ENCODE measurements at places on chromosomes 3 and 15.

GRCh38 chr3:65019443-65020055, 331.7 kb upstream of the ADAMTS9 start:
- DNase-seq = no peak

GRCh38 chr15:74209560-74209958, 7.0 kb upstream of the STRA6 start:
- DNase-seq = no peak

GRCh38 chr3:177498037-177498857, 301.0 kb upstream of the TBL1XR1 start:
- no peak for DNase-seq

DNA sequence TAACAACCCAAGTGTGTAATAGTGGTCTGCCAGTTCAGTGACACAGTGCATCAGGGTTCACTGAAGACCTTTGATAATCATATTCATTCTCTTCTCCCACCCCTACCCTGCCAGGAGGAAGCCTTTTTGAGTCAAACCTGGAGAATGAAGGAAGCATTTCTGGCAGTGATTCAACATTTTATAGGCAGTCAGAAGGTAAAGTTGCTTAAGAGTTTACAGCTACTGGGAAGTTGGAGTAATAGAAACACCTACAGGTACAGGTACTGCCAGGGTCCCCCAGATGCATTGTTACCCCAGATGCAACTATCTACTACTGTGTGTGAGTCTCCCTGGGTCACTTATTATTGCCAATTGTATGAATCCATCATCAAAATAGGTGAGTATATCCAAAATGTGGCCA, 146.9 kb upstream of the EIF1B start:
- no peak for DNase-seq

DNA sequence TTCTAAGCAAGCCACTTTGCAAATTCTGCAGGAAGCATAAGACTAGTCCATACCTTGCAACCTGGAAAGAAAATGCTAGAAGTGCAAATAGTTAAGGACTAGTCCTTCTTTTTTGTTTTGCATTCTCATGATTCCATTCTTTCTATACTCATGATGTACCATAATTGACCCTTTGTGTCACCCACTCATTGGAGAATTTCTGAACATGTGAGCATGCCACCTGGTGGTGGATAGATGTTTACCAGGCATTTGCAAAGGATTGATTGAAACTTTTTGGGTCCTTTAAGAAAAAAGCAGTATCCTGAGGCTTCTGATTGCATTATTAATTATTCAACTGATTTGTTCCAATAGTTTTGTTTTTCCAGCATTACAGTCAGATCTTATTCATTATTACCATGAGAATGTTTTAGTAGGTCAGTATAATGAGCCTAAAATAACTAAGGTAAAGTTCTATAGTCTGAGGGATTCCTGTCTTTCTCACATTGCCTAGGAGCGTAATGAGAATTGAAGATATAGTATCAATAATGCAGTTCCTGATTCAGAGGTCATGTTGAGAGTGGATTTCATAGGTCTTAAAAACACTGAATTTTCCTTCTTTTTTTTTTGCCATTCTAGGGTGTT, 20.2 kb upstream of the DIPK2A start:
- no peak for DNase-seq

GRCh38 chr15:55829826-55830225, 86.9 kb upstream of the PRTG start:
- DNase-seq = no peak

DNA sequence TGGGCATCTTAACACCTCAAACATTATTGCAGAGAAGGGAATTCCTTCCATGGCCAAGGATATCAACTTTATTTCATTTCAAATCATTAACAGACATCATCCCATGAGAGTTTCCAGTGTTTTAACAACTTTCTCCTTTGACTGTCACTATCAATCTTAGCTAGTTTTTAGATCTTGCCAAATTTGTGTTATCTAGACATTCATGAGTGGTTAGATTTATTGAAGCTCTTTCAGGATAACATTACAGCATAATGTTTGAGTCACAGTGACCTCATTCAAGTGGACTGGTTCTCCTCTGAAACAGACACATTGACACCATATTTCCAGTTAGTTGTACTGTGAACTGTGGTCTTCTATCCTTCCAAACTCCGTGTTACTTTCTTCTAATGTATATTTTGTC, 8.6 kb upstream of the TNFAIP8L3 start:
- DNase-seq = no peak

DNA sequence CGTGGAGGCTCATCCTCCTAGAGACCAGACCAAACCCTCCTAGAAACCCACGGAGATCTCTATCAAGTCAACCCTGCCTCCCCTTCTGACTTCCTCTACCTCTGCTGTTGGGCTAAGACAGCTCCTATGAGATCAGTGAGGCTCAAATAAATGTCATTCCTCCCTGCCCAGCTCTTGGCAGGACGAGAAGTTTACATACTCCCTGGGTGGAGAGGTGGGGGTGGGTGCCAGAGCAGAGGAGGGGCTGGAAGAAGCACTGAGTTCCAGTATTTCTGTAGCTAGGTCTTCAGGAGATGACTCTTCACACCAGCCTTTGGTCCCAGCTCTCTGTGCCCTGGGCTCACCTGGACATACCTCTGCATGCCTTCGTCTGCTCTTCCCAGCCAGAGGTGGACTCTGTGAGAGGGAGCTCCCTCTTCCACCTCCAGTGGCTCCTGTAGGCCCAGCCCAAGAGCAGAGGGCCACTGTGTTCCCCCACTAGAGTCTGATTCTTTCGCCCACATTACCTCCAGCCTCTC, 42.4 kb upstream of the TLE3 start:
- DNase-seq = no peak

- DNase-seq = no peak
Observed at GRCh38 chr3:56096999-56097398, 371.3 kb downstream of the ERC2 start.

DNA sequence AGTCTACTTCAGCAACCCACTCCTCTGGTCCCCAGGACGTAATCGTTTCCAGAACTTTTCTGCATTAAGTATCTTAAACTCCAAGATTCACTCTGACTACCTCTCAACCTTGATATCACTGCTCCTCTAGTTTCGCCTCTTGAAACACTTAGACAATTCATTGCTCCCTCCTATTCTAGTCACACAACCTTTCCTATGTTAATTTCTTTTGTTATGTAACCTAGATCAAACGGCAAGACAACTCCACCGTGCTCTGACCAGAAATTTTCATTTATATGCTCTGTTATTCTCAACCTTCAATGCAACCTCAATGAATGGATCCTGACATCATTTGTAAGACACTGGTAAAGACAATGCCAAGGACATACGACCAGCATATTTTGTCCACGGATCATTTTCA, 71.3 kb downstream of the CADM2 start:
- DNase-seq = no peak

GRCh38 chr3:119762876-119763275, 19.0 kb upstream of the NR1I2 start:
- no peak for DNase-seq

DNA sequence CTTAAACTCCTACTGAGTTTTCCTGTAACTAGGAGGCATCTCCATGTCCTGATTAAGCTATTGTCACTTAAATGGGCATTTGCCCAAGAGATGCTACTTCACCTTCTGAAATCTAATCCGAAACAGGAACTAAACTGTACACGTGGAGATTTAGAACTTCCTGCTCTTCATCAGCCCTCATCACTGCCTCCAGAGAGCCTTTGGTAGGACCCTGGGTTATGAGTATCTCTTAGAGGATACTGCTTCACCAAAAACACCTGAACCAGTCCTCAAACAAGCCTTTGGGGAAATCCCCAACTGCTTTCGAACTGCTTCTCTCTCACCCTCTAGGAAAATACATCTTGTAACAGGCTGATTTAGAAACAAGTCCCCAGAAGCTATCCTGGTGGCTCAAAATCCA, 320.3 kb downstream of the GAP43 start:
- DNase-seq = no peak

DNA sequence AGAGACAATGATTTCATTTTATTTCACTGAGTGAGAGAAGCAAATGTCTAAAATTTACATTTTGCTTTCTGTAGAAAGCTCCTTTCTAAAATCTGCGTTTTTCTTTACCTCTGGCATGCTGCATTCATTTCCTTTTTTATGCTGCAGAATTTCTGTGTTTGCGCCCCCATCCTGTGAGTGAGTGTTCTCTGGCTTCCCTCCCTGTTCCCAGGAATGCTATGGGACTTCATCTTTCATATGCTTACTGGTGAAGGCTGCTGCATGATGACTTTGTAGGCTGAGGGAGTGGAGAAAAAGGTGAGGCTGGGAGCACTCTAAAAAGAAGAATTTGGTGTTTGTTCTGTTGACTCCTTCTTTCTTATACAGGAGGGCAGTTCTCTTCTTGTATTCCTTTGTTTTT, 7.7 kb upstream of the TMC3 start:
- DNase-seq = no peak

DNA sequence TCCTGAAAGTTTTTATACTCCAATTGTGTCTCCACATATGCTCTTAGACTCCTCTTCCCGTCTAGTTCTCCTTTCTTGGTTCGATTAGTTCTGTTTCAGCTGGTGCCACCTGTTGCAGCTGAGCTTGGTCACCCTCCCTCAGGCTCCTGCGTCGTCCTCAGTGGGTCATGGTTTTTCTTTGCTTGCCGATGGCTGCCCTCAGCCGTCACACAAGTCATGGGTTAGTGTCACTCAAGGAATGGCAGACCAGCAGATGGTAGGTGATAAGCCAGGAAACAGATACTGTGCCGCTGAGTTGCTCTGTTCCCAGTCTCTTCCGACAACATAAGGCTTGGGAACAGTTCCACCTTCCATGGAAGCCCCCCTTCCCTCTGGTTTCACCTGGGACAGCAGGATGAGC, 109.9 kb downstream of the IGF1R start:
- no peak for DNase-seq

DNA sequence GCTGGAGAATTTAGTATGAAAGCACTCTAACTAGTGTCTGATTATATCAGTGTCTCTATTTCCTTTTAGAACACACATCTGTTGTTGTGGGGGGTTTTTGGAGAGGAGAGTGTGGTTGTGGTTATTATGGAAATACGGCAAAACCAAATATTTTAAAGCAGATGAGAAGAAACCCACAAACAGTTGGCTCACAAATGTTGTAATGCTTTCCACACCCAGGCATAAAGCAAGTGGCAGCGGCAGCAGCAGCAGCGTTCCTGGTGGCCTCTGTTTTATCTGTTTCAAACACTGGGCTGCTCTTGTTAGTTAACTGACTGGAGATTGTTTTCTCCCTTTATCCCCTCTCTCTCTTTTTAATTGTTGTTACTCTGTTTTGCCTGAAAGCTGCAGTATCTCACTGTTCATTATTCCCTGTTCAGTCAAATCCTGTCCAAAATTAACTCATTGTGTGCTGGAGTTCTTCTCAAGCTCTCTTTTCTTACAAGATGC, 1045.5 kb upstream of the NR2F2 start:
- no peak for DNase-seq

DNA sequence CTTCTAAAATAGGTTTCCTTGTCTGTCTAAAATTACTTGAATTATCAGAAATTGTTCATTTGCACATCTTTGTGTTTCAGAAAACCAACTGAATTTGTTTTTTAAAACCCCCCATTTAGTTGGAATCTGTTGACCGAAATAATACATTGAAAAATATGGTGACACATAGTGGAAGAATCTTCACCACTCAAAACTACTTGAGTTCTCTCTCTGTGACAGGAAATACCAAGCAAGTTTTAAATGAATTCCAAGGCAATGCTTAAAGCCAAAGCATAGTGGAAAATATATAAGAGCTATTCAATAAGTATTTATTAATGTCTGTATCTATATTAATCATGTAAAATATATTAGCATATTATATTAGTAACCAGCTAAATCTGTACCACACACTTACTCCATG, 224.9 kb upstream of the COL8A1 start:
- no peak for DNase-seq

GRCh38 chr3:37466660-37467359, 292.4 kb upstream of the LRRFIP2 start:
- DNase-seq = no peak

GRCh38 chr3:178159691-178160220, 376.5 kb upstream of the KCNMB2 start:
- DNase-seq = no peak

GRCh38 chr3:27425896-27426565, 56.8 kb upstream of the NEK10 start:
- DNase-seq = no peak

- DNase-seq = no peak
Observed at GRCh38 chr3:39126532-39127071, 19.1 kb downstream of the TTC21A start.

GRCh38 chr15:48281674-48282073, 49.6 kb upstream of the DUT start:
- no peak for DNase-seq

DNA sequence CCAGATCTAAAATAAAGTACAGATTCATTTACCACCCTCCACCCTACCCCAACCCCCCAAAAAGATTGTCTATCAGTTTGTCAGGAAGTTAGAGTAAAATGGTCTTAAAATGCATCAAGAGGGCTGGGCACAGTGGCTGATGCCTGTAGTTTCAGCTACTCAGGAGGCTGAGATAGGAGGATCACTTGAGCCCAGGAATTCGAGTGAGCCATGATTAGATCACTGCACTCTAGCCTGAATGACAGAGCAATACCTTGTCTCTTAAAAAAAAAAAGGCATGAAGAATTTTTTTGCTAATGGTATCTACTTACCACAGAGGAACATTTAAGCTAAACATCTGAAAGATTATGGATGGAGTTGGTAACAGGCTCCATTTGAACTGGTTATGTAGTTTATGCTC, 71.0 kb downstream of the RBM6 start:
- no peak for DNase-seq

DNA sequence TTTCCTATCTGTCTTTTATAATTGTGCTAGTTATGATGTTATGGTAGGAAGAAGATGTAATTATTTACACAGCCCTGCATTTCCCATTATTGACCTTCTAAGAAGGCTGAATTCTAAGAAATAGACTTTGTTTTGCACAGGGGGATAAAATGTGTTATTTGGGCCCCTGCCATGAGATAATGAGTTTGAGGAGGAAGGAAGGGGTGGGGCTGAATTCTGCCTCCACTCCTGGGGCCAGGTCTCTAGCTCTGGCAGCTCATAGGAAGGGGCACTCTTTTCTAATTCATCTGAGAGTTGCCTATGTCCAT, 69.2 kb upstream of the GOLGA8B start:
- no peak for DNase-seq

DNA sequence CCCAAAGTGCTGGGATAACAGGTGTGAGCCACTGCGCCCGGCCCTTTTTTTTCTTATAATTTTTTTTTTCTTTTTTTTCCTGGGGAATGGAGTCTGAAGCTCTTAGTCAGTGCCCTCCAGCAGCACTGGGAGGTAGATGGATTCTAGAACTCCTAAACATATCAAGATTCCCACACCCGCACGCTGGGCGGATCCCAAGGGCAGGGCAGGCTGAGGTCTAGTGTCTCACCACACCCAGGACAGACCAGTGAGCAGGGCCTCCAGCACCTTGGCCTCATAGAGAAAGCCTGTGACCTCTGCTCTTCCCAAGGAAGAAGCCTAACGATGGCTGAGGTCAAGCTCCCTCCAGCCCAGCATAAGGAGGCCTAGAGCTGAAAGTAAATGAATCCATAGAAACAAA, 153.7 kb upstream of the MEF2A start:
- no peak for DNase-seq

All from stimulated activated CD4-positive, alpha-beta T cell treated with anti-CD3 and anti-CD28 coated beads, Interleukin-4, amount 100 ng/mL, for 1 hour (primary cell).